ENCODE measurements at places on chromosomes 11 and 22. TPM values are rescaled to one million over a fixed set of nuclear protein-coding genes. Genes with fewer than 3 reads are reported as not detected.

DNA sequence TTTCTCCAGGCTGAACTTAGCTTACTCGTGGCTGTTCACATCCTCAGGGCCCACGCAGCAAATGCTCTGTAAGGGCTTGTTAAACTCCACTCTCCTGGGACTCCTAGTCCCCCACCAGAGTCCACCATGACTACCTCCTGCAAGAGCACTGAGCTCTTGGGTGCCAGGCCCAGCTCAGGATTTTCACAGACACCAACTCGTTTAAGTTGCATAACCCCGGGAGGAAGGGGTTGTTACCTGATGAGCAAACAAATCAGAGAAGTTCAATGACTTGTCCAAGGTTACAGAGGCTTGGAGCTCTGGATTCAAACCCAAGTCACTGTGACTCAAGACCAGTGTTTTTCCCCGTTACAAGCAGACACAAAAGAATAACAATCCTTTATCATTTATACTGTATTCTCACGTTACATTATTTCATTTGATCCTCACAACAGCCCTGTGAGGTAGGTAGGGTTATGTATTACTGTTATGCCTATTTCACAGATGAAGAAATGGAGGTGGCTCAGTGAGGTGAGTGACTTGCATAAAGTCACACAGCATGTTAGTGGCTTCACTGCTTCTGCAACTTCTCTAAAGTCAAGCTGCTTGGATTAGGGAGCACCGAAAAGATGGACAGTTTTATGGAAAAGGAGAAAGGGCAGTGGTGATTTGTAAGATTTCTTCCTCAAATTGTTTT, 17.4 kb downstream of the KCTD21 start:
- DNase-seq: no peak
- H3K27ac ChIP-seq: no peak overlapping the region
- peaks cover 3% of the 10 kb centered on the region for H3K36me3 ChIP-seq
- no peaks in the 10 kb centered on the region for H3K27me3 ChIP-seq
- no peaks in the 10 kb centered on the region for H3K4me1 ChIP-seq
- no peak overlapping the region for H3K4me3 ChIP-seq

GRCh38 chr11:34558673-34559072, 45.1 kb upstream of the ELF5 start:
- no peaks in the 10 kb centered on the region for H3K36me3 ChIP-seq
- no peaks in the 10 kb centered on the region for H3K4me1 ChIP-seq
- peaks cover 4% of the 10 kb centered on the region for H3K27me3 ChIP-seq
- DNase-seq: no peak
- no peak overlapping the region for H3K4me3 ChIP-seq

DNA sequence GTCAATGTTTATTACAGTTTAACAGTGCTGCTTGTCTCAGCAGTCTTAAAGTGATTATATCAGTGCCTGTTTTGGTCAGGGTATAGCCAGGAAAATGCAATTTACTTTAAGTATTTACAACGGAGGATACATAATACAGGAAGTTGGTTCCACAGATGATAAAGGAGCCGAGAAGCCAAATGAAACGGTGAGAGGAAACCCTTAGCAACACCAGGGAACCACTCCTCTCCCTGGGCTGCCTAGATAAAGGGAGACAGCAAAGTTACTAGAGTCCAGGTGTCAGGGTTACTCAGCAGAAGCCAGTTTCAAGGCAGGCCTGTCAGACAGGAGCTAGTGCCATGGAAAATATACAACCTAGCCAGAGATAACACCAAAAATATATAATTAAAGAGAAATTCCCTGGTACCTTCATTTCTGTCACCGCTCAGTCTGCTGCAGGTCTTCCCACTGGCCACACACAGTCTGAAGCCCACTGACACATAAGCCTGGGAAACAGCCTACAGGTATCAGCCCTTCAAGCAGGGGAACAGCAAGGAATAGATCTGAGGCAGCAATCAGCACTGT, 55.5 kb downstream of the FAM76B start:
- DNase-seq: peak; percentile 10
- no peaks in the 10 kb centered on the region for H3K27me3 ChIP-seq
- H3K27ac ChIP-seq: no peak overlapping the region
- no peak overlapping the region for H3K4me3 ChIP-seq

GRCh38 chr11:121421149-121421901, 30.8 kb upstream of the SORL1 start:
- no peaks in the 10 kb centered on the region for H3K36me3 ChIP-seq
- H3K27me3 ChIP-seq: no peaks in the 10 kb centered on the region
- H3K27ac ChIP-seq: no peak overlapping the region
- no peak for DNase-seq

GRCh38 chr11:67504005-67504949, 886 bp downstream of the PITPNM1 start:
- DNase-seq: peak; percentile 60
- peak overlapping the region; percentile 65 for H3K4me3 ChIP-seq
- peaks cover 37% of the 10 kb centered on the region for H3K36me3 ChIP-seq
- peaks cover 43% of the 10 kb centered on the region for H3K4me1 ChIP-seq

DNA sequence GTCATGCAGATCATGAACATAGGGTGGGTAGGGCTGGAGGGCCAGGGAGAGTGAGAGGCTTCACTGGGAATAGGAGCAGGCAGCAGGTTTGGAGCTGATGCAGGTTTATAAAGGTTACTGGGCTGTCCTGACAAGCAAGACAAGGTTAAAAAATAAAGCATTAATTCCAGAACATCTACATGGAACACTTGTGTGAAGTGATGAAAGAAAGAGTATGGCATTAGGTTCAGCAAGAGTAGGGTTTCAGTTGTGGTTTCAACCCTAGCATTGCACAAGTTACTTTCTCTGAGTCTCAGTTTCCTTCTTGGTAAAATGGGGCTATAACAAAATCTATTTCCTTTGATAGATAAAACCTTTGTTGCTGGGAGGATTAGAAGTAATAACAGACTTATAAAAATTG, 114.6 kb upstream of the SESN3 start:
- no peaks in the 10 kb centered on the region for H3K4me1 ChIP-seq
- no peaks in the 10 kb centered on the region for H3K27me3 ChIP-seq
- no peak for DNase-seq

Gene TCN1
- total RNA-seq: 0.50 TPM

Gene KRTAP5-9
- total RNA-seq: not detected

Gene PANX3
- not detected for total RNA-seq

Gene CBLIF
- total RNA-seq: not detected

Gene MIOX
- not detected for total RNA-seq
